CD4-positive, alpha-beta T cell treated with Interleukin-1 beta for 1 hour (primary cell): ENCODE measurements at places on chromosomes 12 and 14.

- DNase-seq: no peak
Measured at GRCh38 chr14:94536836-94537235, 24.4 kb upstream of the SERPINA4 start.

GRCh38 chr14:61932974-61933373, 170.8 kb downstream of the SNAPC1 start:
- DNase-seq: no peak

DNA sequence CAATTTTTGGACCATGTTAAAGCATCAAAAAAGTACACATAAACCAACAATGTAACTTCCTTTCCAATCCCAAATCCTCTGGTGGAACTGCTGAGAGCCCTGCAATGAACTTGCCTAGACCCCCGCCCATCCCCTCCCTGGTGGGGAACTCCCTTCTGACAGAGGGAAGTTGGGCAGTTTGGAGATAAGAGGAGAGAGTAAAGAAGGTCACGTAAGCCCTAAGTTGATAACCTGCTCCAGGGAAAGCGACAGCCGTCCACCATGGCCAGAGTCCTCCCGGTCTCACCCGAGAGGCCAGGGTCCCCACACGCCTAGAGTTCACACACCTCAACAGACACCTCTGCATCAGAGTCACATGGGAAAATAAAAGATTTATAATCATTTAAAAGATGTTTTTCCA, 138.7 kb downstream of the EGLN3 start:
- DNase-seq: no peak

DNA sequence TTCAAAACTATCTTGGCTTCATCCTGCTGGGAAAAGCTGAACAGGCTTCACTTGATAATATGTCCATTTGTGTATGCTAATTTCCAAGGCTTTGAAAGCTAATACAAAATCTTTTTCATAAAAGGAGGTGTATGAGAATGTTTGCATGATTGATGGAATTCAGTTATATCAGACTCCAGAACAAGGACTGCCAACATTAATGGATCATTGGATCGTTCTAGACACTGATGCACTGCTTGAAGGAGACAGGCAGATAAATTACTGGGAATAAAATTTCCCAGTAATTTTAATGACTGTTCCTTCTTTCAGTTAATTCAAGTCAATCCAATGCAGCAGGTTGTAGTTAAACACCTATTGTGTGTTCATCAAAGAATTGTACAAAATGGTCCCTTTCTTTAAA, 466 bp downstream of the GPRC5D start:
- no peak for DNase-seq

DNA sequence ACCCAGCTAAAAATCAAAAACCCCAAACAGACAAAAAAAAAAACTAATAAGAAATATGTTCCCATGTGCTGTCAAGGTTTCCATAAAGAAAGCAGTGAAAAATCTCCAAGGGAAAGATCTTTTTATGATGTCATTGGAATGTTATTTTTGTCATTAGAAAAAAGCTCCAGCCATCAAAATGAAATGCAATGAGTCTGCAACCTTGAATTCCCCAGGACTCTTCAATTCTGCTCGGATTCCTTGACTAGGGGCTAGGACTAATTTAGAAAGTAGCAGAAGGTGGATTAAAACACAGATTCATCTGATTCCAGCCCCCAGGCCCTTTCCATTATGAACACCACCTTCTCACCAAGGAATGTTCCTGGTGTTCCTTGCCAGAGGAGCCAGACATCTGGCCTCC, 6.0 kb upstream of the PCNX1 start:
- no peak for DNase-seq

DNA sequence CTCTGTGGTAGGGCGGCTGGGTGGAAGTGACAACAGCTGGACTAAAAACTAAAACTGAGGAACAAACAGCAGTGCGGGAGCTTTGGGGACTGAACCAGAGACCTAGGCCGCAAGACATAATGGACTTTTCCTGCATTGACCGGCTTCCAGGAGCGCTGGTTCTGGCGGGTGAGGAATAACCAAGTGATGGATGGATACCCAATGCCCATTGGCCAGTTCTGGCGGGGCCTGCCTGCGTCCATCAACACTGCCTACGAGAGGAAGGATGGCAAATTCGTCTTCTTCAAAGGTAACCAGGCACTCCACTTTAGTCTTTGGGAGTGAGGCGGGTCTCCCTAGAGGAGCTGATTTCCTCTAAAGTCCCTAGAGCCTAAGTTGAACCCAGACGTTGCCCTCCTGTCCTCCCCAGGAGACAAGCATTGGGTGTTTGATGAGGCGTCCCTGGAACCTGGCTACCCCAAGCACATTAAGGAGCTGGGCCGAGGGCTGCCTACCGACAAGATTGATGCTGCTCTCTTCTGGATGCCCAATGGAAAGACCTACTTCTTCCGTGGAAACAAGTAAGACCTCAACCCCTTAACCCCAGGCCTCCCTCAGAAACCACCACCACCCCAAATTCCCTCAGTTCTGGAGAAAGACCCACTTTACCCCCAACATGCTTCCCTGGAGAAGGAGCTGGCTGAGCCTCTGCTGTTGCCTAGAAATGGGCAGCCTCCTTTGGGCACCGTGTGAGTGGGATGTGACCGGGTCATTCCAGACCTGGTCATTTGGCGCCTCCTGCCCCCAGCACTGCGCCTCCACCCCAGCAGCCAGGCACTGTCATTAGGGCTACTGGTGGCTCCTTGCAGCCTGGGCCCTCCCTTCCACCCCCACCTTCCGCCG, 8.1 kb downstream of the MMP14 start:
- DNase-seq: no peak

GRCh38 chr14:61145903-61146481, 135.1 kb downstream of the TMEM30B start:
- no peak for DNase-seq

DNA sequence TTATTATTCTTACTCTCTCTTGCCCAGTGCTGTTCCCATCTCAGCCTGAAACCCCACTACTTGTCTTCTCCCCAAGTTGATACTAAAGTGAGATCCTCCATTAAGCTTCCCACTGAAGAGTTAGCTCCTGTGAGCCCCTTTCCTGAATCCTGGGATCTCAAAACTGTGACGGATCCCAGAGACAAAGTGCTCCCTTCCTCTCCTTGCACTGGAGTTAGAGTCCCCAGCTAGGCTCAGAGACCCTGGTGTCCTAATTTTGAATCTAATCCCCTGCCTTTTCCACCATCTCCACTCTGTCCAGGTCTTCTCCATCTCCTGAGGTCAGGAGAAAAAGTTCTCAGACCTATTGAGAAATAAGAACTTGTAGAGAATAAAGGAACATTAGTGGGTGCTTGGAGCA, 17.6 kb upstream of the TBX3 start:
- no peak for DNase-seq

- DNase-seq: no peak
Measured at GRCh38 chr12:26520109-26520508, 312.9 kb downstream of the ITPR2 start.

DNA sequence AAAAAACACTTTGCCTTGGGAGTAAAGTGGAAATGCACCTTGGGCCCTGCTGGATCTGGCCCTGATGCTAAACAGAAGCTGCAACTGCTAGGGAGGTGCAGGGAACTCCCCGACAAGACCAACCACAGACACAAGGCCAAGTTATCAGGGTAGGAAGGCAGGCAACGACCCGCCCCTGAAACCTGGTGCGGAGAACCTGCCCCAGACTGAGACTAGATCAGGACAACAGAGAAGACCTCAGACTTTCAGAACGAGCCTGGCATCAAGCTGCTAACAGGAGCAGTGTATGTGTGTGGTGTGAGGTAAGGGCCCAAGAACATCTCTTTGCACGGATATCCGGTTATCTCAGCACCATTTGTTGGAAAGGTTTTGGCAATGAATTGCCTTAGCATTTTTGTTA, 233.7 kb upstream of the RTL1 start:
- no peak for DNase-seq

- no peak for DNase-seq
Measured at GRCh38 chr12:89311703-89312293, 40.5 kb downstream of the DUSP6 start.

- DNase-seq: no peak
Measured at GRCh38 chr12:49642370-49642802, 19.0 kb downstream of the PRPF40B start.

DNA sequence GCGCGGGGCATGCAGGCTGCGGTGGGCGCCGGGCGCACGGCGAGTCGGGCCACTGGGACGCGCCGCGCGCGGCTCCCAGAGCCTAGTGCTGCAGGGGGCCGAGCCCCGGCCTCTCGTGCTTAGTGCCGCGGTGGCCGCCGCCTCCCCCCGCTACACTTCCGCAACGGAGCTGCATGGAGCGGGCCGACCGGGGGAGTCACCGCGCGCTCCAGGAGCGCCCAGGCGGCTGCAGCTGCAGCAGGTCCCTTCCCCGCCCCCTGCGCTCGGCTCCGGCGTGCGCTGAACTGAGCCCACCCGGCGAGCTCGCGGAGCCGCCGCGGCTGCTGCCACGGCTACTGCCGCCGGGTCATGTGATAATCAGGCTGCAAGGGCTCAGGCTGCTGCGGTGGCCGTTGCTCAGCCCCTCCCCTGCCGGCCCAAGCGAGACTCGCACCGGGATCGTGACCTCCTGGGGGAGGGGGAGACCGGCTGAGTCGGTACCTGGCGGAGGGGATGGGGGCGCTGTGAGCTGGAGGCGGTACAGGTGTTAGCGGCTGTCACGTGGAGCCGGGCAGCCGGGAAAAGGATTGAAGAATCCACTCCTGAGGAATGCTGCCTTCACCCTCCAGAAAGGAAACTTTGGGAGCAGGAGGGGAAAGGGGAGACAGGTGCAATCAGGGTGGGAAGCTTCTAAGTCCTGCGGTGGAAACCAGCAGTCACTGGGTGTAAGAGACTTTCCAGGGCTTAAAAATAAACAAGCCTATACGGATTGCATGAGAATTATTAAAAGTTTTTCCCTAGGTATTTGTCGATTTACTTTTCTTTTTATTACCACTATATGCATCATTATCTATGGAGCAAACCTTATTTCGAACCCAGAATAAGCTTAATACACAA, at the start of gene PPM1H:
TSS of gene PPM1H (minus strand) at position 352 of the 876 bp plus-strand sequence. CDS start 414 bp downstream, outside the sequence.
- peak; percentile 12 for DNase-seq

GRCh38 chr14:101192661-101193000, 289.1 kb upstream of the RTL1 start:
- no peak for DNase-seq

DNA sequence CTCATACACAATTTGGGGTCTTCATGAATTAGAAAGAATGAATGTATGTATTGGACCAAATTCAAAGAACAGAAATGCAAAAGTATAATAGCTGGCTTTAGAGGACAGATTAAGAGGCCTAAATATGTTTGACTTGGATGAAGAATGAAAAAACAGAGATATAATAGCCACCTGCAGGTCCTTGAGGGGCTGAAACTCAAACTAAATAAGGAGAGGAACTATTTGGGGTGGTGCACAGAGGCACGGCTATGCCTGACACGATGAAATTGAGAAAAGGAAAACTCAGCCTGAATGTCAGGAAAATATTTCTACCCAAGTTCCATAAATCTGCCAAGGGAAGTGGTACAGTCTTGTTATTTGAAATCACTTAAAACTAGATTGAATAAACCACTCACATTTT, 222.9 kb upstream of the DDHD1 start:
- DNase-seq: no peak

GRCh38 chr14:97177016-97177415, 379.8 kb downstream of the VRK1 start:
- peak; percentile 18 for DNase-seq

GRCh38 chr12:41452838-41453407, 264.8 kb downstream of the PDZRN4 start:
- DNase-seq: no peak

DNA sequence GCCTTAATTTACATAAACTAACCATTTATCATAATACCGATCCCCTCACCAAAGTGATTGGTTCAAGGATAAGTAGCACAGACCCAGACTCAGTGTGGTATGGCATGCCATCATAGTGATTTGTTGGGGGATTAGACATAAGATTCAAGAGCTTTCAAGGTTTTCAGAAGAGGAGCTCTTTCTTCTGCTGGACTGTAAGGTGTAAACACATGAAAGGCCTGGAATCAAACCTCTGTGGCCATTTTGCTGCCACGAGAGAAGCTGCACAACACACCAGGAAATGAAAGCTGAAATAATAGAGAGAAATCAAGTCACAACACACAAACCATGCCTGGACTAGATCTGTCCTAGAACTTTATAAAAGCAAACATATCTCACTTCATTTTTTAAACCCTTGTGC, 30.8 kb downstream of the BTG1 start:
- no peak for DNase-seq

DNA sequence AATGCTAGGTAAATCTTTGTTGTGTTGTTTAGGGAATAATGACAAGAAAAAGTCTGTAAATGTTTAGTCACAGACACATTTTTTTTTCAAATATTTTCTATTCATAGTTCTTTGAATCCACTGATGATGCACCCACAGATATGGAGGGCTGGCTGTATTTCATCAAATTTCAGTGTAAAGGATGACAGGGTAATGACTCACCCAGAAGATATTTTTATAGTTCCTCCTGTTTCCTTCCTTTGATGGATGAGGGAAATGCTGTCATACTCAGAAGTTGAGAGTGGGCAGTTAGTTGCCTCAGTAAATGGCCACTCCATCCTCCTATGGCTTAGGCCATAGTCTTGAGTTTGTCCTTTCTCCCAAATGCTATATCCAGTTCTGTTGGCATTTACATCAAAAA, 76.9 kb upstream of the REP15 start:
- DNase-seq: no peak

DNA sequence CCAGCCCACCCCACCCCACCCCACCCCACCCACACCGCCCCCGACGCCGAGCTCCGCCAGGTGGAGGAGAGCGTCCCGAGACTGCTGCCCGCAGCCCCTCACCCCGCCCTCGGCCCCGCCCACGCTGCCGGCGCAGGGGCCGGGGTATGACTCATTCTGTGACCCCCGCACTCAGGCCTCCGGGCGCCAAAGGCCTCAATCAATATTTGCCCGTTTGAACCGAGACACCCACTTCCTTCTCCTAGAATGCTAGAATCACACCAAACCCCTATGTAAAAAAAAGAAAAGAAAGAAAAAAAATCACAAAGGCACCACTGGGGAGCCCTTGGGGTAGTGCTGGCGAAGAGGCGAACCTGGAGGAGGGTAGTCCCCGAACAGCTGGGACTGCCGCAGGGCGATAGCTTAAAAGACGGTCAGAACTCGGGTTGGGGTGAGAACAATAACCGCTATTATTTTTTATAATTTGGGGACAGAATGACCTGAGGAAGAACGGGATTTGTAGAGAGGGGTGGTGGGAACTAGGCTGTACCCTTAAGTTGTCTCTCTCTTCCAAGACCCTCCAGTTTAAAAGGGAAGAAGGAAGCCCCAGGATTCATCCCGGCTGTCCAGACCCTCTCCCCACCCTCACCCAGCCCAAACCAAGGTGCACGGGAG, 894 bp downstream of the KRT8 start:
- peak; percentile 19 for DNase-seq

- no peak for DNase-seq
Measured at GRCh38 chr12:68435299-68435637, 103.1 kb upstream of the MDM1 start.
